ENCODE measurements at places on chromosomes 7 and 10. TPM values are rescaled to one million over a fixed set of nuclear protein-coding genes. Genes with fewer than 3 reads are reported as not detected.

Gene PALS2
- total RNA-seq = 21.6 TPM

Gene TAF3
- total RNA-seq = 16.8 TPM

Gene APBB1IP
- 88.7 TPM for total RNA-seq

Gene CTAGE8
- total RNA-seq = 1.1 TPM

Gene GAD2
- not detected for total RNA-seq

Gene ZNF503
- total RNA-seq = 0.23 TPM

Gene GDF2
- total RNA-seq = not detected
